ENCODE measurements at places on chromosomes 3 and 15.

- DNase-seq, result no peak
Measured at GRCh38 chr3:185825639-185826481, 1.0 kb upstream of the IGF2BP2 start.

DNA sequence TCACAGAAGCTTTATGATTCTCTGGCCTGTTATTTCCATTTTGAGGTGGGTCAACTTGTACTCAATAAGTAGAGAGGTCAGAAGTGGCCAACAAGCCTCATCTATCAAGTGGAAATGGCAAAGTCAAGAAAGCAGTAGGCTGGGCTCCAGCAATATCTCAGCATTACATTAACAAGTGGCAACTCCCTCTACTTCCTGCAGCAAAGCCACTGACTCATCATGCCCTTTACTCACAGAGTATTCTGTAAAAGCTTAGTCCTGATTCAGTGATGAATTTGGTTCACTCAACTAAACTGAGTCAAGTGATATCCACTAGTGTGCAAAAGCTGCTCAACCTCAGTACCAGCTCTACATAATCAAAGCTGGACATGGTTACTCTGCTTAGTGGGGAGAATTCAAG lies 954.6 kb downstream of the EPHA3 start:
- DNase-seq, result no peak

DNA sequence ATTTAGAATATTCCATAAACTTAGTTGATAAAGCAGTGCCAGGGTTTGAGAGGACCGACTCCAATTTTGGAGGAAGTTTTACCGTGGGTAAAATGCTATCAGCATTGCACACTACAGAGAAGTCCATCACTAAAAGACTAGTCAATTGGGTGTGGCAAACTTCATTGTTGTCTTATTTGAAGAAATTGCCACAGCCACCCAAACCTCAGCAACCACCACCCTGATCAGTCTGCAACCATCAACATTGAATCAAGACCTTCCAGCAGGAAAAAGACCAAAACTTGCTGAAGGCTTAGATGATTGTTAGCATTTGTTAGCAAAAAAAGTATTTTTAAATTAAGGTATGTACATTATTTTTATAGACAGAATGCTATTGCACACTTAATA lies 60.5 kb downstream of the KLF13 start:
- DNase-seq, result no peak

DNA sequence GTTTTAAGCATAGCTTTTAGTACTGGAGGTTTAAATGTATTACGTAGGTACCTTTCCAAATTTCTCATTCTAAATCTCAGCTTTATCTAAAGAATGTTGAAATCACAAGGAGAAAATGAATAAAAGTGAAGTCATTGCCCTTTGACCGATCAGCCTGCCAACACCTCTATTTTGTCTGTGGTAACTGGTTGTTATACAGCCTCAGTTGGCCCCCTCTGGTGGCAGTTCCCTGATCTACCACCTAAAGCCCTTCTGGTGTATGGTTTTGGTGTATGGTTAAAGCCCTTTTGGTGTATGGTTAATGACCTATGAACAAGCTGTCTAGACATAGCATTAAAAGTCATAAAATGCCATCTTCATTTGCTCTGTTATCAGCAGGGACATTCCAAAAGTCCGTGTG lies 378.2 kb upstream of the AZI2 start:
- no peak for DNase-seq

- no peak for DNase-seq
Measured at GRCh38 chr3:112654979-112655378, 14.0 kb upstream of the CCDC80 start.

- no peak for DNase-seq
Measured at GRCh38 chr3:165837058-165837525, at the start of gene BCHE. TSS of gene BCHE (minus strand) at chr3:165837423. CDS start at chr3:165831033, 6,390 bp downstream.

Data from activated T-cell treated with anti-CD3 and anti-CD28 coated beads for 1 hour (primary cell).